ENCODE measurements at places on chromosomes 7 and 10. TPM values are rescaled to one million over a fixed set of nuclear protein-coding genes. Genes with fewer than 3 reads are reported as not detected.

- peak; percentile 68 for DNase-seq
Measured at GRCh38 chr10:132613566-132614348, 76.2 kb downstream of the INPP5A start.

The ERVW-1 gene
- not detected for total RNA-seq

DNA sequence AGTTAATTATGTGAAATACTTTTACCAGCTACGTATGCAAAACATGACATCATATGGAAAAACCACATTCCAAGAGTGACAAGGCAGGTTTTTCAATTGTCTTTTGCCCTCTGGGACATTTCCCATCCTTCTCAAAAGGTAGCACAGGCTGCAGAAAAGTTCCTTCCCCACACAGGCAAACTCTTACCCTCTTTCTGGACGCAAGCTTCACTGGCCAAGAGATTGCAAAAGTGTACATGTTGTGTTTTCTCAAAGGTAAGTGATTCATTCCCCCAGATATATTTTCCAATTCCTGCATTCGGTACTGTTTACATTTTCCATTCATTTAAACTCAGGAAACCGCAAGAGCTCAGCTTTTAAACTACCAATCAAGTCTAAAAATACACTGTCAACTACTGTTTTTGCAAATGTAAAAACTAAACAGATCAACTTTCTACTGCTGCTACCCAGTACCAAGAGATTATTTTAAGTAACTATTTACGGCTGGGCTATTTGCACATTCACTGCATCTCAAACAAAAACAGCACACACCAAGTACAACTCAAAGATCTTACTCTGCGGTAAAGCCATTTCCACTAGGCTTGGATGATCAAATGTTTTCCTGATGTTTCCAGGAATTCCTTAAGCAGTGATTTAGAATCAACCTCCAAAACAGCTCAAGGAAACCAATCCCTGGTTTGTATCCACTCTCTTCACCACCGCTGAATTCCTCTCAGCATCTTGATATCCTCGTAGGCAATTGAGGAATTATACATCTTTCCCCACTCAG lies 233.6 kb upstream of the CCDC6 start:
- no peak for DNase-seq

GRCh38 chr7:101743241-101743994 lies 74.0 kb upstream of the CUX1 start:
- DNase-seq, result no peak

- no peak for DNase-seq
Measured at GRCh38 chr10:112047674-112048073, 135.9 kb downstream of the GPAM start.

The SLC39A12 gene
- total RNA-seq, result not detected

The CPVL gene
- 4.9 TPM for total RNA-seq

The SPDYE9 gene
- not detected for total RNA-seq

Data from chondrocyte (in vitro differentiated cells).